ENCODE measurements at places on chromosomes 1 and 21.
A peak's percentile ranks its signal among the peaks of the same experiment; 100 is the strongest.

- DNase-seq = peak; percentile 54
These were observed 667 bp downstream of the TMEM50B start for GRCh38 chr21:33478935-33479678.

- DNase-seq = peak; percentile 6
These were observed 87.5 kb upstream of the FMN2 start for GRCh38 chr1:240004086-240004749.

DNA sequence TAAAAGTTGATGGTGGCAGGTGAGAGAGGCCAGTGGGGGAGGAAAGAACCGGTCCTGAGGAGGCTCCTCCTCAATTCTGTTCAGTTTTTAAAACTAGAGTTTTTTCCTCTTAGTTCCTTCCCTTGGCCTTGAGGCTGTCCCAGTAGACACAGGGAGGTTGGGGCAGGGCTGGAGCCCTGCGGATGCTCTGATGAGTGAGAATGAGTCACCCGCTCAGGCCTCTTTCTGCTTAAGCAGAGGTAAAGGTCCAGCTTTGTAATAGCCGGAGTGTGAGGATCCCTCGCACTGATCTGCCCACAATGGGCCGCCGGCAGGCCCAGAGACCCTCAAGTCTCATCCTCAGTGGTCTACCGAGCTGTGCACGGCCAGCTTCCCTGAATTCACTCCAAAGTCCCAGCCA, 49.6 kb upstream of the IRF2BP2 start:
- DNase-seq = no peak

DNA sequence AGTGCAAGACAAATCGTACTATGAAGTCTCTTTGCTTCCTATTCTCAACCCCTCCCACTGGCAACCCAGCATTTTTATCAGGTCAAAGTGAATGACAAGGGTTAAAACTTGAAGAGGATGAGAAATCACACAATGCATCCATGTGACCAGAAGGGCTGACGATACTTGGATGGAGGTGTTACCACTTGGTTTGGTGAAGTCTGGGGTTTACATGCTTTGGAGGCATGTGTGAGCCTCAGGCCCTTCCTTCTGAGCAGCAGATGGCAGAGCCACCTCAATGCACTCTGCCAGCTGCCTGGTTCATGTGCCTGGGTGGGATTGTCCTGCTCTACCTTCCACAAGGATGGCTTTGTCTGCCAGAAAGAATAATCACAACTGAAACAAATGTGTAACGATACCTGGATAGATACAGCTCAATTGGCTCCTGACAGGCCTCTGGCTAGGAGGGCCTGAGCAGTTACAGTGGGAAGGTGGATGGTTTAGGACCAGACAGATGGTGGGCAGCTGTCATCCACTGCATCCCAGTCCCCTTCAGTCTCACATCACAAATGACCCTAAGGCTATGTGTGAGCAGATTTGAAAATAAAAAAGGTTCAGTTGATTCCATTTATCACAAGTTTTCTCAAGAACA, 51.5 kb upstream of the CNIH3 start:
- no peak for DNase-seq

DNA sequence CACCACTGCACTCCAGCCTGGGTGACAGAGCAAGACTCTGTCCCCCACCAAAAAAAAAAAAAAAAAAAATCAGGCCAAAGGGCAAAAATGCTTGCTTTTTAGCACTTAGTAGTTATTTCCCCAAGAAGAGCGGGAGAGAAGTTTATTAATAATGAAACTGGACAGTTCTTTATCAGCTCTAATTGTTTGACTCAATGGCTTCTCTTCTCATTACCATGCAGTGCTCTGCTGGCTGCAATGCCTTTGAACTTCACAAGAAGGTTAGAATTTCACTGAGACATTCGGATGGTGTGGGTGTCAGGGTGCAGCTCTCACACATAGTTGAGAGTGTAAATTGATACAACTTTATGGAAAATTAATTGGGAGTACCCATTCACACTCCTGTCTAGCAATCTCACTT, 63.7 kb downstream of the EDARADD start:
- no peak for DNase-seq
